NCI-H146 (cell line): ENCODE measurements at places on chromosomes 5 and 9.

DNA sequence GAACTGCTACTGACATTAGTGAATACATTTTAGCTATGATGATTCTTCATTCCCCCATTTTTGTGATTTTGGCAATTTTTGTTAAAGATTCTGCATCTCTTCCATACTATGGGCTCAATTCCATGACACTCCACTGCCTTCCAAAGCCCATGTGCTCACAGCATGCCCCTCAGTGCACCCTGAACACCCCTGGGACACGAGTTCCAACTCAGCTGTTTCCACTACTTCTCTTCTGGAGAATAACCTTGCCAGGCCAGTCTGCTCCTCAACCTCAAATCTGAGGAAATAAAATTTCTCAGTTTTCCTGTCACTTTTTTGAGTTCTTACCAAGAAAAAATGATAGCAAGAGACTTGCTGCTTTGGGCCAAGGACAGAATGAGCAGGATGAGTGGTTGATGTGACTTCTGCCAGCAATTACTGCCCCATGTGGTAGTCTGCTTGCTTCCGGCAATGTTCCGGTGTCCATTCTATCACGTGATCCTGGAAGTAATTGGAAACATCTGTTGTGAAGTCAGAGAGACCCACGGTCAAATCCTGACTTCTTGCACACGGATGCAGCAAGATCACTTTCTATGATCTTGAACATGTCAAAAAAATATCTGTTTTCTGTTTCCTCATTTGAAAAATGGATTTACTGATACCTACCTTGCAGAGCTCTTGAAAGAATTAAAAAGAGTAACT, 58.3 kb downstream of the EGFLAM start:
- DNase-seq = no peak

- no peak for DNase-seq
Measured at GRCh38 chr9:91158286-91158685, 203.4 kb downstream of the AUH start.

DNA sequence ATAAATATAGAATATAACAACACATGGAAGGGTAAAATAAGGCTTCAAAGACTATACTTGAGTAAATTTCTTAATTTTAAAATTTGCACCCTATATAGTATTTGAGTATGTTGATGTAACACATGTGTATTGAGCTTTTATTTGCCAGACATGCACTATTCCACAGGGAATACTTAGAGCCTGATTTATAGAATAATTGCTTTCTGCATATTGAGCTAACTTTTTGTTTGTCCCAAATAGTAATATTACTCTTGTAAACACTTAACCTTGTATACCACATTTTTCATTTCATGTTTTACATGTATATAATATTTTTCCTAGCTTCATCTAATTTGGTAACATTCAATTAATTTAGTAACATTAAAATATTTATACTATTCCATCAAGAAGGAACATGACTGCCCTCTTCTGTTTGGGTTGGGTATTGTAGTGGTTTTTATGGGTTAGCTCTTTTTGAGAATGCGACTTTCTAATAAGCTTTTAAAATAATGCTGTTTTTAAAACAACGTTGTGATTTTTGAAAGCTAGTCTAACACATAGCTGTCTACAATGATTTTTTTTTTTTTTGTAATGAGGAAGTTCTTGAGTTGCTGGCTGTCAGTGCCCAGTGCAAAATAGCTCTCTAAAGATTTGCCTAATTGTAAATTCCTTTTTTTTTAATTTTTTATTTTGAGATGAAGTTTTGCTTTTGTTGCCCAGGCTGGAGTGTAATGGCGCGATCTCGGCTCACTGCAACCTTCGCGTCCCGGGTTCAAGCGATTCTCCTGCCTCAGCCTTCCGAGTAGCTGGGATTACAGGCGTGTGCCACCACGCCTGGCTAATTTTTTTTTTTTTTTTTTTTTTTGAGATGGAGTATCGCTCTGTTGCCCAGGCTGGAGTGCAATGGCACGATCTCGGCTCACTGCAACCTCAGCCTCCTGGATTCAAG, 4.8 kb downstream of the SUB1 start:
- DNase-seq = peak; percentile 19

- no peak for DNase-seq
Measured at GRCh38 chr9:135902655-135903357, 4.5 kb downstream of the CAMSAP1 start.

DNA sequence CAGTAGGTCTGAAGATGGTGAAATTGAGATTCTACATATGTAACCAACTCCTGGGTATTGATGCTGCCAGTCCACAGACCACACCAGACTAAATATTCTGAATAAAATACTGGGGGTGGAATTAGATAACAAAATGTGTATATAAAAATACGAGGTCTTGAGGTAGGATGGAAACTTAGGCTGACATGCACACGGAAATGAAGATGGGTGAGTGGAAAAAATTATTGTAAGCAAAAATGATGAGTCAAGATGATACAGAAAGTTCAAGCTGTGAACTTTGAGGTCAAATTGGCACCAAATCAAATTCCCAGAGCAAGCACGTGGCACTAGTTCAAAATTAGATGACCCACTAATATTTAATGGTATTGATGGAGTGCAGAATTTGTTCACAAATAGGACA, 713.4 kb upstream of the ACO1 start:
- DNase-seq = no peak

- no peak for DNase-seq
Measured at GRCh38 chr9:19127871-19128500, 694 bp upstream of the PLIN2 start.

DNA sequence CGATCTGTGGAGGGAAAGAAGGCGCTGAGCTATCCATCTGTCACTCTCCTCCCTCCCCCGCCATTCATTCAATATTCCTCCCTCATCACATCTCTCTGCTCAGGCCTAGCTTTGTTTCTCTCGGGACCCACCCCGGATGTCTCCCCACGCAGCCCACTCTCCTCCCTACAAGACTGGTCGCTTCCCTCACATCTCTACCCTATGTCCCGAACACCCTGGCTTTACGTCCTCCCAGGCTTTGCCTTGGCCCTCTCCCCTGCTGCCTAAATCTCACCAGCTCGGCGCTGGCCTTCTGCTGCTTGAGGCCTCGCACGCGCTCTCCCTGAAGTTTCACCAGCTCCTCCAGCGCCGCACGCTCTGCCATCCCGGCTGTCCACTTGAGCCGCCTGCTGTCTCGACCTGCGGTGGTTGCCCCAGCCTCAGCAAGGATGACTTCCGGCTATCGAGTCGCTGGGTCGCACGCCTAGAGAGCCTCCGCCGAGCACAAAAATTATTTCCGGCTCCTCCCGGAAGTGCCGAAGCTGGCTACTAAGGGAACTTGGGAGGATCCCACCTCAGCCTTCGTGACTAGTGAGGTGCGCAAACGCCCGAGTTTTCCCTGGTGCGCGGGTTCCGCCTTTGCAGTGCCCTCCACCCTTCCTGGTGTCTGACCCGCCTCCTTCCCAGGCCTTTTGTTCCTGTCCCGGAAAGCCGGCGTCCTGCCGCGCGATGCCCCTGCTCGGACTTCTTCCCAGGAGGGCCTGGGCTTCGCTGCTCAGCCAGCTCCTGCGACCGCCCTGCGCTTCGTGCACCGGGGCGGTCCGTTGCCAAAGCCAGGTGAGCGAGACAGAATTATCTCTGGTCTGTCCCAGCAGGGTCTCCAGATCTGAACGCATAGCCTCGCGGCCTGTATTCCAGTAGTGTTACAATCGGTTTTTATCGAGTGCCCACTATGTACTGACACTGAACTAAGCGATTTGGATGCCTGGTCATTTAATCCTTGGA, at the start of the genes HARS1 and HARS2:
TSS of gene HARS1 (minus strand) at position 430 of the 984 bp plus-strand sequence. CDS start at position 364, 66 bp downstream.
TSS of gene HARS2 (plus strand) at position 515 of the 984 bp plus-strand sequence. CDS start at position 709, 194 bp downstream.
- peak; percentile 92 for DNase-seq

- DNase-seq = no peak
Measured at GRCh38 chr5:98108497-98108896, 665.0 kb upstream of the RGMB start.

DNA sequence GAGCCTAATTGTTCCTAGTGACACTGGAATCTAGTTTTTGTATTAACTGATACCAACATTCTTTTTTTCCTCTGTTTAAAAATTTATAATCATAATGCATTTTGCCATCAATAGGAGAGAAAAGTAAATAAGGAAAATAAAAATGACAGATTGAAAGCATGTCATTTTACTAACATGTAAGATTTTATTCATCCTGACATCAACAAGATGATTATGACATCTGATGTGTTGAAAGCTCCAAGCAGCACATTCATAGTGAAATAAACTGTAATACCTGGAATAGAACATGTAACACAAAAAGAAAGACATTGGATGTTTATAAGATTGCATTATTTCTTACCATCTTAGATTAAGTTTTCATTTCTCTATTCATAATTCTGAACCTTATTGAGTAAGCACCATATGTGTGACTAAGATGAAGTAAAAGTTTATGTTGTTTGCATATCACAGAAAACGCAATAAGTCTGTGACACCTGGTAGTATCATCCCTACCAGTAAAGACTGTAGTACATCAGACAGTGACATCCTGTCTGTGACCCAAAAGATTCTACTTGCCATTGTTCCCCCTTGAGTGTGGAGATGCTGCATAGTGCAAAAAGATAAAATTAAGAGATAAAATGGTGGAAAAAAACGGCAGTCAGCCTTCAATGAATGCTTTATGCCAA, 225.6 kb downstream of the PCSK5 start:
- no peak for DNase-seq

- DNase-seq = no peak
Measured at GRCh38 chr9:80557256-80557655, 985.5 kb downstream of the TLE4 start.

- no peak for DNase-seq
Measured at GRCh38 chr5:42655982-42656650, 100.5 kb upstream of the CCDC152 start.

DNA sequence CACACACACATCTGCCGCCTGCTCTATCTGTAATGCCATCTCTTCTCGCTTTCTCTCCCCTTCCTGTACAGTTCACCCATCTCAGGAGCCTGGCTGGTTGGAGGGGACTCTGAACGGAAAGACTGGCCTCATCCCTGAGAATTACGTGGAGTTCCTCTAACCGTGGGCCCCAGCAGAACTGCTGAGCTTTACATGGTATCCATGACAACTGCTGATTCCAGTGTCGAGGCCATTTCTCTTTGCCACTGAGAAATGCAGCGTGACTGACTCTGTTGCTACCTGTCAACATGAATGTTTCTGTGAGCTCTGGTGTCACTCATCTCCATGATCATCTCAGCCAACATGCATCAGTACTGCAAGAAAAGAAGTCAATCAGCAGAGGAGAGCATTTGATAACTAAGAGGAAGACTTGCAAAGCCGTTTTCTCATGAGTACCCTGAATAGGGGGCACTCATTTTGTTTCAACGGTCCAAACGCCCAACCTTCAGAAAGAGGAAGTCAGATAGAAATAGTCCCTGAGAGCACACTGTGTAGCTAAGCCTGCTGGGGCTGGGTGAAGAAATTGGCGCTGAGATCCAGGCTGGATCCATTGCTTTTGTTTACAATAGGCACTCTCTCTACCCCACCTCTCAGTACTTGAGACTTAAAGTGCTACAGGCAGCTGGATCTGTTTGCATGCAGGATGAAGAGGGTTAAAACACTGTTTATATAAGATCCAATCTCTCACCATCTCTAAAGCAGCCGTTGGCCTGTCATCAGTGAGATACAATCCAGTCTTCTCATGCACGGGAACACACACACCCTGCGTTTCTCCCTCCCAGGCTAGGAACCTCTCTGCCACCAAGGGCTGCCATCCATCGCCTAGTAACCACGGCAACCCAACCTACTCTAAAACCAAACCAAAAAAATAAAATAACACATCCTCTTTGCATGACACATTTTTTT, 180.9 kb downstream of the NR3C1 start:
- peak; percentile 44 for DNase-seq

GRCh38 chr5:87195616-87196015, 72.1 kb upstream of the RASA1 start:
- DNase-seq = no peak

- no peak for DNase-seq
Measured at GRCh38 chr5:143019614-143020515, 249.7 kb downstream of the ARHGAP26 start.

DNA sequence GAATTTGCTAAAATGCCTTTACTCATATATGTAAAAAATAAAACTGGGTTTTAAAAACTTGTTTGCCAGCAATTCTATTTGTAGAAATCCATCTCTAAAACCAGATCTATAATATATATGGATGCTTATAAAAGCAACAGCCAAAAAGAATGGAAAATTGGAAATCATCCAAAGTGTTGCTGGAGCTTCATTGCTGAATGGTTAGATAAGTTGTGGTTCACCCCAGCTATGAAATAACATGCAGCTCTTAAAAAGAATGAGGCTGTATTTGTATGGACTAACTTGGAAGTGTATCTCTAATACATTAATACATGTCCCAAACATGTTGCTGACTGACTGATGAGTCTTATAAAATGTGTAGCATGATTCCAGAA, 76.2 kb downstream of the STK10 start:
- DNase-seq = no peak

GRCh38 chr9:73165911-73166310, 14.2 kb downstream of the ANXA1 start:
- no peak for DNase-seq

GRCh38 chr9:4964540-4964939, 20.5 kb upstream of the JAK2 start:
- DNase-seq = no peak

GRCh38 chr9:128632486-128632885, 24.2 kb downstream of the DYNC2I2 start:
- DNase-seq = no peak

DNA sequence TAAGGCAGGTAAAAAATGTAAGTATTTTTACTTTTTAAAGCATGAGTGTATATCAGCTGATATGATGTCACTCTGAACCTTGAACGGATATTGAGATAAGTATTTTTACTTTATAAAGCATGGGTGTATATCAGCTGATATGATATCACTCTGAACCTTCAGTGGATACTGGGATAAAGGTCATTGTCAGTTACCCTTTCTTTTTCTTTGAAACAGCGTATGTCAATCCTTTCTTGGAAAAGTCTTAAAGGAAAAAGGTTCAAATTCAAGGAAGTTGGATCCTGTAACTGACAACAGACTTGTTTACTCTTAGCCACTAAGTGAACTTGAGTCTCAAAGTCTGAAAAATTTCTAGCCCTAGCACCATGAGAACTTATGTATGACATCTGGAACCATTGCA, 61.7 kb upstream of the IFNK start:
- DNase-seq = no peak

DNA sequence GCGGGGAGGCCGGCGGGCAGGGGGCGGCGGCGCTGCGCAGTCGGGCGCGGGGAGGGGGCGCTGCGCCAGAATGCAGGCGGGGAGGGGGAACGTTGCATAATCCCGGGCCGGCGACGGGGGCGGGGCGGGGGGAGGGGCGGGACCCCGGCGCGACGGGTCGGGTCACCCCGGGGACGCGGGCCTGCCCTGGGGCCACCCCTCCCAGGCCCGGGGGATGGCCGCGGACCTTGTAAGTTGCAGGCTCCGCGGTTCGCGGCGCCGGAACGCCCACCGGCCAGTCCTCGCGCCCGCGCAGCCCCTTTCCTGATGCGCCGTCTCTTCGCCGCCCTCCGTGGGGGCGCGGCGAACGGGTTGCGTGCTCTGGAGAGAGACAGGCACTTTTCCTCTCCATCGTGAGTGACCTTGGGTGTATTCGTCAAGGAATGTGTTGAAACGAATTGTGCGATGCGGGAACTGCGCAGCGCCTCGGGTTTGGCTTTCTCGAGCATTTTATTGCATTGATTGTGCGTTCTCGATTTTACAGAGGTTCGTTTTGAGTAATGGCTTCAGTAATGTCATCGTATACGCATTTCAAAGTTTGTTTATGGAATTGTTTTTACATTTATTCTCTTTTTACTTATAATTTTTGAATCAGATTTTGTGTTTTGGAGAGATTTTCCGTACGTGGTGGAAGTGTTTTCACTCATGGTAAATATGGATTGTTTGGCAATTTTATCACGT, 802 bp downstream of the SPIN1 start:
- DNase-seq = peak; percentile 72

- DNase-seq = no peak
Measured at GRCh38 chr9:134474055-134474370, 147.8 kb downstream of the RXRA start.
